ENCODE measurements at places on chromosomes 4 and X.

- DNase-seq = no peak
Measured at GRCh38 chr4:147940171-147940570, 208.3 kb downstream of the ARHGAP10 start.

DNA sequence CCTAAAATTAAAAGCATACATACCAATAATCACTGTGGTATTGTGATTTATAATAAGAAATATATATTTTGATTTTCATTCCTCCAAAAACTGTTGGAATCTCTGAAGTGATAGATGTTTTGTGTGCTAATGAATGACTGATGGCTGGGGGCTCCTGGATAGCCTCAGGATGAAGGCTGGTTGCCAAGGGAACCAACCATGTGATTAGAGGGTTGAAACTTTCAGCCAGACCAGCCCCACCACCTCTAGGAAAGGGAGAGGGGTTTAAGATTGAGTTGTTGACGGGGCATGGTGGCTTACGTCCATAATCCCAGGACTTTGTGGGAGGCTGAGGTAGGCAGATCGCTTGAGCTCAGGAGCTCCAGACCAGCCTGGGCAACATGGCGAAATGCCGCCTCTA is 34.0 kb downstream of the HS6ST2 start:
- DNase-seq = no peak

DNA sequence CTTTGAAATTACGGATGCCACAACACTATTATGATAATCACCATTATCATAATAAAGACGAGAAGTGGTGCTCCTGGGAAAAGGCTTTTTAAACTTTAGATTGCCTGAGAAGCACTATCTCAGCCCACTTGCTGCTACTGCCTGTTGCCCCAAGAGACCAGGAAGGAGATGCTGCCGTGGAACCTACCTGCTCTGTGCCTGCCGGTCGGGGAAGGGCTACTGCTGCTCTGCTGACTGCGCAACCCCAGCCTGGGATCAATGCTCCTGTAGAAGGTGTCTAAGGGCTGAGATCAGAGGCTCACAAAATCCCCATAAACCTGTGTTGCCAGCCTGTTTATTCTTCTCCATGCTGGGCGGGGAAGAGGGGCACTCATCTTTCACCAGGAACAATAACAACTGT is 145.3 kb upstream of the VCX3B start:
- no peak for DNase-seq

- no peak for DNase-seq
Measured at GRCh38 chr4:41512136-41512535, 25.8 kb upstream of the LIMCH1 start.

DNA sequence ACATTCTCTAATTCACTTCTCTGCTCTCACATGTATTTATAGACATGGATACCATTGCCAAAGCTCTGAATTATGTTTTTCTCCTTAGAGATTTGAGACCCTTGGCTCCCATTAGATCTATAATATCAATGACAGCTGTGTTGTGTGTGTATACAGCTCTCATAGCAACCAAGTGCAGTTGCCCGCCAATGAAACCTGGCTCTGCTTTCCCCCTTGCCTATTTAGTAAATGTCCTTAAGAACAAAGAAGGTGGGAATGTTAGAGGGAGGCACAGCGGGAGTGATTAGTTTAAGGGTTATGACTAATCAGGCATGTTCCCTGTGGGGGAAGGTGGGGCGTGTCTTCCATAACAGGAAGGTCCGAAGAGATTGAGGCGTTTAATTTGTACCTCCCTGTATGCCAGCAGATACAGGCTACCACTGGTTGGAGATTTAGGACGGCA is 100.5 kb upstream of the TBC1D9 start:
- DNase-seq = no peak

DNA sequence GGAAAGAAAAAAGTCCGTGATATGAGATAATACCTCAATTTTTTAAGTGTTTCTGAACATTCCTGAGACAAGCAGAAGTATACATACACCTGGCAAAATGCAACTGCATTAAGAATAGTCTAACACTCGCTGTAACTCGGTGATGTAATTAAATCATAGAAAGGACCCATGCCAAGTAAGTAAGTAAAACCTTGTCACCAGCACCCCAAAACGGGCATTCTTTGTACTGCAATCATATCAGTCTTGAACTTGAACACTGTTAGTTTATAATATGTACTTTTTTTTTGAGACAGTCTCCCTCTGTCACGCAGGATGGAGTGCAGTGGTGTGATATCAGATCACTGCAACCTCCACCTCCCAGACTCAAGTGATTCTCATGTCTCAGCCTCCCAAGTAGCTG is 47.4 kb downstream of the SMIM14 start:
- no peak for DNase-seq

- DNase-seq = no peak
Measured at GRCh38 chr4:3019145-3019846, 55.0 kb downstream of the HTT-AS start.

- no peak for DNase-seq
Measured at GRCh38 chr4:6591313-6591712, 16.3 kb downstream of the MAN2B2 start.

- DNase-seq = no peak
Measured at GRCh38 chrX:47179928-47180255, 13.7 kb upstream of the UBA1 start.

DNA sequence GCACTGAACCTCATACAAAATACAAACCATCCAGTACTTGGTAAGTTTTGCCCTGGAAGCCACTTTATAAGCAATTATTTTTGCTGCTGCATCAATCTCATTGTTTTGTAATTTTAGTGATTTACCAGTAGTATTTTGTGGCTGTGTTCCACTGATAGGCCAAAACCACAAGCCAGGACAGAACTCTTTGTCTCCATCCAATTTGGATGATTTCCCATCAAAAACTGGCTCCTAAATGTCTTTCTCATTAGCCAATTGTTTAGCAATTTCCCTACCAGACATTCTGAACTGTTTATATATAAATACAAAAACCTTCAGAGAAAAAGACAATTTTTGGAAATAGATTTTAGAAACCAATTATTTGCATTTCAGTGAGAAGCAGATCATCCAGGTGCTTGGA is 4.4 kb downstream of the GSPT2 start:
- DNase-seq = no peak

DNA sequence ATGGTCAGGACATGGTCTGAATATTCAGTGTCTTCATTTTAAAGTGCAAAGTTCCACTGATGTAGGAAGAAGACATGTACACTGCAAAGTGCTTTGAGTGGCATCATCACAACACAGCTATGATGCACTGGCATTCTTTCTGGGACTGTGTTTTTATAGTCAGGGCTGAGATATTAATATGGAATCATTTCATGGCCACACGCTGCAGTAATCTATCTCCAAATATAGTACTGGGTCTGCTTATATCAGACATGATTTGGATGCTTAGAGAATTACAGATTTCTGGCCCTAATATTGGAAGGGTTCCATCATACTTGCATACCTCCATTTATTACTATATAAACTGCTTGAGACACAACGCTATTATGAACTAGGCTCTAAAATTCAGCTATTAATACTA is 1170.9 kb downstream of the NLGN4X start:
- DNase-seq = no peak

- DNase-seq = no peak
Measured at GRCh38 chr4:131348263-131348662, 1800.8 kb upstream of the PCDH10 start.

DNA sequence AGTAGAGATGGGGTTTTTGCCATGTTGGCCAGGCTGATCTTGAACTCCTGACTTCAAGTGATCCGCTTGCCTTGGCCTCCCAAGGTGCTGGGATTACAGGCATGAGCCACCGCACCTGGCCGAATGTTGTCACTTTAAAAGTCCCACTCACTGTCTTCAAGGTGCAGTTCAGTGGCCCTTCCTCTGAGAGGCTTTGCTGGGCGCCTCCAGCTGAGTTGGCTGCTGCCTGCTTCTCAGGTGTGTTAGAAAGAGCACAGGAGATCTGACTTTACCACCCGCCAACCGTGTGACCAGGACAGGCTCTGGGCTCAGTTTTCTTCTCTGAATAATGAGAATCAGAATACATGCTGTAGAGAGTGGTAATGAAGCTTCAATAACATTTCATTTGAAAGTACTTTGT is 207.4 kb downstream of the CEP135 start:
- DNase-seq = no peak

DNA sequence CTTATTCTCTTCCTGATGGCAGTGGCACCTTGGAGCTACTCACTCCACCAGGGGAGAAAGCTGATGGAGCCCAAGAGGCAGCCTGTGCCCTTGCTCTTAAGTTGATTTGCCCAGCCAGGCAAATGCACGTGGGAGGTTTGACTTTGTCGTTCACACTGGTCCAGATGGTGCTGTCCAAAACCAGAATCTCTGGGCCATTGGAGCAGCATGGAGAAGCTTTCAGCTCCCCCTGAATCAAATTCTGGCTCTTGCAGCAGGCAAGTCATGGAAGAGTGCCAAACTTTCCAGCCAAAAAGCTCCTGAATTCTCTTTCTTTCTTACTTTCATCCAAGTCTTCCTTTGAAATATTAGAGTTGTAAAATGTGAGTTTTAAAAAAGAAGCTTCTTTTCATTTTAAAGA is 970.4 kb downstream of the RPA4 start:
- DNase-seq = no peak

- DNase-seq = no peak
Measured at GRCh38 chr4:168197926-168198325, 105.6 kb downstream of the ANXA10 start.

DNA sequence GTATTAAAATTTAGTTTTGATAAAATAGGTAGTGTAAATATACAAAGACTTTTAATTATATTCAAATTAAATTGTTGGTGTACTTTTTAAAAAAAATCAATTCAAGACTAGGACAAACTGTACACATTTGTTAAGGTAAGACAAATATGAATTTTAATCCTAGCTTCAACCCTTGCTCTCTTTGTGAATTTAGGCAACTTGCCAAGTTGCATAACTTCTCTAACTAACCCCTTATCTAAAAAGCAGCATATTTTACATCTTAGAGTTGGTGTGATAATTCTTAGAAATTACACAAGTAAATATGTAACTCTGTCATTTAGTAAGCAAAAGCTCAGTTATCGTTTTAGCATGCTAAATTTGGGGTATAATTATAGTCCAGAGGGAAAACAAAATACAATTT is 78.1 kb upstream of the FSTL5 start:
- DNase-seq = no peak

DNA sequence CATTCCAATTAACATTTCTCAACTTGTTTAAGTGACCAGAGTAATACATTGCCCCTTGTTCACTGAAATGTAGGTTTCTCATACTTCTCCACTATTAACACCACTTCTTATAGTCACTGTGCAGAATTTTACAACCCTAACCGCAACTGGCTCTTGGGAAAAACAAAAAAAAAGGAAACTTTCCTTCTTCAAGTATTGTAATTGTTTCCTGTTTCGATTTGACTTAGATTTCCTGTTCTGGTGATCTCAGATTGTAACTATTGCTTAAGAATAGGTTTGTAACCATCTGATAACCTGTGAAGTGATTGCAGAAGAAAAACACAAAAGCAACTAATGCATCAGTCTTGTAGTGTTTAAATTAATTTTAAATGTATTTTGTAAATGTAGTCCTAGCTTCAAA is 594.7 kb upstream of the GALNT7 start:
- DNase-seq = no peak

- DNase-seq = no peak
Measured at GRCh38 chr4:172018358-172018757, 205.2 kb downstream of the GALNTL6 start.

GRCh38 chr4:101806914-101807313 is 16.4 kb downstream of the BANK1 start:
- DNase-seq = no peak

DNA sequence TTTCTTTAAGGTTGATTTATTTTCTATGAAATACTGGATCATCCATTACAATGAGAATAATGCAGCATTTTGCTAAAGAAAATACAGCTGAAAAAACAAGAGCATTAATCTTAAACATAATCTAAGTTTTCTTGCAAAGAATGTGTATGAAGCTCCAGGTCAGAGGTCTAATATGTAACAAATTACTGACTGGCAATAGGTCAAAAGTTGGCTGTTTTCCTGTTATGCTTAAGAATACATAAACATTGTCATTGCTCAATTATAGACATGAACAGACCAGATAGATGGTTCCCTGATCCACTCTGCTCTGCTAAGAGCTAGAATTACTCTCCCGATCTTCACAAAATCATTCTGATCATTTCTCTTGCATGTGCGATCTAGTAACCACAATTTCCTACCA is 718.6 kb downstream of the PDHA2 start:
- DNase-seq = no peak

DNA sequence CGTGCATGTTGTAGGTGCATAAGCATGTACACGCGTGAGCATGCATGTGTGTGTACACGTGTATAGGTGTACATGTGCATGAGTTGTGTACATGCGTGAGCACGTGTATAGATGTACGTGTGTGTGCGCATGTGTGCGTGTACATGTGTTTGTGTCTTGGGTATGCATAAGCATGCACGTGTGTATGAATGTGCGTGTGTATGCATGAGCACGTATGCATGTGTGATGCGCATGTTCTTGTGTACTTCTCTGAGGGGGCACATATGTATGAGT is 9.0 kb downstream of the NAT8L start:
- DNase-seq = no peak

- DNase-seq = no peak
Measured at GRCh38 chr4:142648378-142648777, 197.7 kb downstream of the INPP4B start.

GRCh38 chrX:136214551-136214950 is 36.6 kb downstream of the MAP7D3 start:
- no peak for DNase-seq

DNA sequence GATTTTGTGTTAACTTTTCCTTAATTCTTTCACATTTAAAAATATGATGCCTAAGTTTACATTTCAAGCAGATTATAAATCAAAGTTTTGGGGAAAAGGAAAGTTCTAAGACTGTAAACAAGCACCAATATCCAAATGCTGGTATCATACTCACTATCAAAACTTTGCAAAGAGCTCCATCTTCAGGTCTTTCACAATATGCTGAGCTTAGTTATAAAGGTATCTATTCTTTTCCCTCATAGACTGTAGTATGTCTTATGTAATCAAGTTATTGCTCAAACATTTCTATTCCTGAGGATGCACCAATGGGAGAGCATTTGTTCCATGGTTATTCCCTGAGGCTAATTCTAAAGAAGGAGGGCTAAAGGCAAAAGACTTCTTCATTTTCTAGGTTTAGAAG is 207.9 kb upstream of the FAM241A start:
- no peak for DNase-seq

DNA sequence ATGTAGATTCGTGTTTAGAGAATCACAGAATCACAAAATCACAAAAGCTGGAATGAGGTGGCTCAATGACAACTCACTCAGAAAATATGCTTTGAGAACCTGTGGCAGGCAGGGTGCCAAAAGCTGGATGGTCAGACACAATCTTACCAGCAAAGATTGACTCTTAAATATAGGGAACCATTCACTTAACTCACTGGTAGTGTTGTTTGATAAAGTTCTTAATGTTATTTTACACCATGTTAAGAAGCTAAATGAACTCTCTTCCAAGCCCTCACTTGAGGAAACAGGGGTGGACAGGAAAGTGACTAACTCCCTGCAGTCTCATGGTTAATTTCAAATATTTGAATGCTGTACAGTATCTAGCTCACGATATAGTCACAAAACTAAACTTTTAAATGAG is 5.7 kb upstream of the SCOC start:
- no peak for DNase-seq

Data from activated T-cell treated with anti-CD3 and anti-CD28 coated beads for 48 hours (primary cell).